Fibroblast of skin of left quadriceps (primary cell): ENCODE measurements at places on chromosomes 5 and 9.

- no peak for DNase-seq
Observed at GRCh38 chr5:76717222-76718083, 1.5 kb downstream of the F2R start.

- DNase-seq, result no peak
Observed at GRCh38 chr5:117488976-117489500, 914.4 kb upstream of the SEMA6A start.

GRCh38 chr9:99828417-99829176 is 6.9 kb downstream of the NR4A3 start:
- DNase-seq, result no peak

DNA sequence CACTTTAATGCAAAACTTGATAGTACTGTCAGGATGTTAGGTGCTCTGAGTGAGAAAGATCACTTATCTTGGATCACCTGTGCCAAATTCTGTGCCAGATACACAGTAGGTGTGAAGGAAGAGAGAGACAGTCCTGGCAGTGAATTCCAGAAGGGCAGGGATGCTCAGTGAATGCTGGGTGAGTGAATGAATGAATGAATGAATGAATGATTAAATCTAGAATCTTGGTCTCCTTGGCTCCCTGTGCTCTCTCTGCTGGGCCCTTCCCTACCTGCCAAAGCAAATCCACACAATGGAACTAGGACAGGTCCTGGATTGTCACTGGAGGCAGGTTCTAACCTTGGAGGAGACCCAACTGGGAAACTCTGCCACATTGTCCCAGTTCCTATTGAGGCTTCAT is 117.5 kb upstream of the CXCL14 start:
- DNase-seq, result no peak

DNA sequence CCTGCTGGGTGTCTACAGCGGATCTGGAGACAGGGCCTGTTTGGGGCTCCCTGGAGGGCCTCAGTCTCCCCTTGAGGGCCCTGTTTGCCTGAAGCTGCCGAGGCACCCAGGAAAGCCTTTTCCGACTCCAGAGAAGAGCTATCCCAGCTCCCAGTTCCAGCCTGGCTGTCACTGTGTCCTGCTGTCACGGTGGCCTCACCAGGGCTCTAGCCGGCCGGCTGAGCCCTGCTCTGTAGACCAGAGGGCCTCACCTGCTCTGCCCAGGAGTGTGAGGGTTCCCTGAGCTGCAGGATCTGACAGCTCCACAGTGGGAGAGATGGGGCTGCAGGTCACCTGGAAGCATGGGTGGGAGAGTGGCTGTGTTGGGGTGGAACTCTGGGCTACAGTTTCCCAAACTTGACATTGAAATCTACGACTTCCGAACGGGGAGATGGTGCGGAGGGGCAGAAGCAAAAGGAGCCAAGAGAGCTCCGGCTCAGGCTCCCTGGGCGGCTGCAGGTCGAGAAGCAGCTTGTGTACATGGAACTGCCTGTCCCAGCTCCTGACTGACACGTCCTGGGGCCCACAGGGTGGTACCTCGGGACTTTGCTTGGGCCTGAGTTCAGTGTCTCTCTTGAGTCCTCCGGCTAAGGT is 94.9 kb downstream of the CACNA1B start:
- no peak for DNase-seq

- no peak for DNase-seq
Observed at GRCh38 chr5:133485468-133485867, 126.9 kb downstream of the FSTL4 start.
